ENCODE measurements at places on chromosomes 16 and 17. TPM values are rescaled to one million over a fixed set of nuclear protein-coding genes. Genes with fewer than 3 reads are reported as not detected.

DNA sequence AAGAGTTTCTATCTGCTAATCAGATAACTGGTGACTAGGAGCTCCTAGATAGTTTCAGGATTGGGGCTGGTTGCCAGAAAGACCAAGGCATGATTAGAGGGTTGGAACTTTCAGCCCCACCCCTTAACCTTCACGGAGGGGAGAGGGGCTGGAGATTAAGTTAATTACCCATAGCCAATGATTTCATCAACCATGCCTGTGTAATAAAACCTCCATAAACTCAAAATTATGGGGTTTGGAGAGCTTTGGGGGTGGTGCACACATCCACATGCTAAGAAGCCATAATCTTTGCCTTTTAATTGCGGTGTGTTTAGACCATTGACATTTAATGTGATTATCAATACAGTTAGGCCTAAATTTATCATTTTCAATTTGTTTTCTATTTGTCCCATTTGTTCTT lies 161.7 kb downstream of the CDK5R1 start:
- no peaks in the 10 kb centered on the region for H3K4me1 ChIP-seq
- no peak overlapping the region for H3K4me3 ChIP-seq
- H3K27ac ChIP-seq, result no peak overlapping the region
- no peaks in the 10 kb centered on the region for H3K27me3 ChIP-seq

Gene TOX3
- total RNA-seq, result not detected

GRCh38 chr17:57959929-57960328 lies 4.7 kb upstream of the CUEDC1 start:
- no peaks in the 10 kb centered on the region for H3K36me3 ChIP-seq
- H3K27me3 ChIP-seq, result peaks cover 10% of the 10 kb centered on the region
- H3K4me1 ChIP-seq, result peaks cover 14% of the 10 kb centered on the region
- DNase-seq, result no peak
- H3K27ac ChIP-seq, result no peak overlapping the region
- no peak overlapping the region for H3K4me3 ChIP-seq

- peaks cover 1% of the 10 kb centered on the region for H3K4me1 ChIP-seq
- no peak overlapping the region for H3K27ac ChIP-seq
- no peaks in the 10 kb centered on the region for H3K27me3 ChIP-seq
- H3K36me3 ChIP-seq, result no peaks in the 10 kb centered on the region
- no peak for DNase-seq
Measured at GRCh38 chr16:46785076-46785845, 37.1 kb upstream of the MYLK3 start.

- no peak for DNase-seq
- H3K27me3 ChIP-seq, result no peaks in the 10 kb centered on the region
- no peak overlapping the region for H3K27ac ChIP-seq
- H3K36me3 ChIP-seq, result no peaks in the 10 kb centered on the region
Measured at GRCh38 chr16:47979164-47979520, 176.7 kb downstream of the ABCC12 start.

Gene PLSCR3
- total RNA-seq, result 79.1 TPM

DNA sequence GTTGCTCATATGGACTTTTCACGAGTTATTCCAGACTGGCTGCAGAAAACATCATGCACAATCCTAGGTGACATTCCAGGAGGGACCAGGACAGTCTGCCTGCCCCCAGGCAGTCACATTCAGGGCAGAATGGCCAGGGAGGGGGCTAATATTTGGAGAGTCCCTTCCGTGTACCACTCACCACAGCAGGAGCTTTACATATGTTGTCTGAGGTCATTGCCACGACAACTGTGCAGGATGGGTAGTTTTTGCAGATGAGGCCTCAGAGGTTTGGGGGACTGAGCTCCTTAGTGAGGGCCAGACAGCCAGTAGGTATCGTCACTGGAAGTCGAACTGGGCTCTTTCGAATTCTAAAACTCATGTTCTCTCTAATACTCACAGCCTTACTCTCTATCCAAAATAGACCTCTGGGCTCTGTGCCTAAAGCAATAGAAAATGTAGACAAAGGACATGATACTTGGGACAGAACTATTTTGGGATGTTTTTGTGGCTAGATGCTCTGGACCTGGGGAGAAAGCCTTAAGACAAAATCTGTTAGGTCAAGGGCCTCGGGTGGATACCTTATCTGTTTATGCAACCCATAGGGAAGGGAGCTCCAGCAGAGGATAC lies 338.5 kb downstream of the MAF start:
- H3K27ac ChIP-seq, result no peak overlapping the region
- H3K36me3 ChIP-seq, result no peaks in the 10 kb centered on the region
- H3K27me3 ChIP-seq, result no peaks in the 10 kb centered on the region
